Stimulated activated naive CD4-positive, alpha-beta T cell treated with Interleukin-2 at 50 U/mL for 16 hours (primary cell): ENCODE measurements at places on chromosomes 16 and 17.

GRCh38 chr17:54860617-54861470 is 39.8 kb upstream of the TOM1L1 start:
- DNase-seq, result no peak

DNA sequence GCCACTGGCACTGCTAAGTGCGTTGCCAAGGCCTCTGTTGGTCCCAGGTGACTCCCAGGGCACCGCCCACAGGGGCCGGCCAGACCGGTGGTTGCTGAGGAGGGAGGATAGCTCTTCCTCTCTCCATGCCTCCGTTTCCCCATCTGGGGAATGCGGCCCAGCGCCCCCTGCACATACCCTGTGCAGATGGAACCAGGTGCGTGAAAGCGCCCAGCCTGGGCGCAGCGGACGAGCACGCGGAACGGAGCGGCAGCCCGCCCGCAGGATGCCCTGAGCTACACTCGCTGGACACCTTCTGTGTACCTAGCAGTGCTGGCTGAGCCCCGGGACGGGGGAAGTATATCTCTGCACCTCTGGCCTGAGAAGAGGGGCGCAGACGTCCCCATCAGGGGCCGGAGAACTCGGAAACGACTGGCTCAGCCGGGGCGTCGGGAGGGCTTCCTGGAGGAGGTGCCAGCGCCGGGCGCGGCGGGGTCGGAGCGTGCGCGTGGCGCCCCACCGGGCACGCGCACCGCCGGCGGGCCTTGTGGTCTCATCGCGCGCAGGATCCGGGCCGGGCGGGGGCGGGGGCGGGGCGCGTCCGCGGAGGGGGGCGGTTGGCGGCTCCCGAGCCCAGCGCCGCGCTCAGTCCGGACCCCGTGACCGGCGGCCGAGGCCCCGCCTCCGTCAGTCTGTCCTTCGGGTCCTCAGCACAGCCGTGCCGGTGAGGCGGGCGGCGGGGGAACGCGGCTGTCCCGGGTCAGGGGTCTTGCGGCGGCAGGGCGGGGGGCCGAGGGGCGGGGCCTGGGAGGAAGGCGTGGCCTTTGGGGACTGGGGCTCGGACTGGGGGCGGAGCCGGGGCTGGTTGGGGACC is at the start of the genes CCDC78 and HAGHL:
CCDC78 (minus strand) TSS at position 6 of the 853 bp plus-strand sequence. CDS start 76 bp downstream, outside the sequence.
HAGHL (plus strand) TSS at position 669 of the 853 bp plus-strand sequence. CDS start 404 bp downstream, outside the sequence.
- DNase-seq, result peak; percentile 50

DNA sequence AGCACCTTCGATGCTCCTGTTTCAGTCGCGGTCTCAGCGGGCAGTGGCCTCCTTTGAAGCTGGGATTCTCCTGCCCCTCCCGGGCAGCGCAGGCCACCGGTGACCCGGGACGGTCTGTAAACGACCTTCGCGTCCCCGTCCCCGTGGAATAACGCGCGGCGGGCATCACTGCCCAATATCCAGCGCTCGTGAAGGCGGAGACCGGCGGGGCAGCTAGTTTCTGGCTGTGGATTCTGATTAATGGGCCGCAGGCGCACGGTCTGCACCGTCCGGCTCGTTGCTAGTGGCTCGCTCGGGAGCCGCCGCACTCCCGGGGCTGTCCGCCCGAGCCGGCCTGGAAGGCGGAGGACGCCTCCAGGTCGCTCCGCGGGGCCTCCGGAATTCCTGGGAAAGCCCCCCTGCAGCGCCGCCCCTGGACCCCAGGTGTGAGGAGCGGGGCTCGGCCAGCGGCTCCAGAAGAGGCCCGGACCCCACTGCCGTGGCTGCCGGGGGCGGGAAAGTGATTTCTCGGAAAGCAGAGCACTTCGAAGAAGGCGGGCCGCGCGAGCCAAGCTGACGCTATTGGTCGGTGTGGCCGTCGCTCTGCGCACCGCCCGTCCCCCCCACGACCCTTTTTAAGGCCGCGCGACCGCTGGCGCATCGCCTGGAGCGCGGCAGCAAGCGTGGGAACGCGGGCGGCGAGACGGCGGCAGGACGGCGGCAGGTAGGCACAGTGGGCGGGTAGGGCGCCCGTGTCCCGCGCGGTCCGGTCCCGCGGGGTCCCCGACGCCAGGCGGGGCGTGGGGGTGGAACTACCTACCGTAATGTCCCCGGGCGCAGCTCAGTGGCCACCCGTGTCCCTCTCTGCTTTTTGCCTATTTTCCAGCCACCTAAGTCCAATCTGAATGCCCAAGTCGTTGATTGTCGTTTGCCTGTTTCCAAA is at the start of gene IRF8:
IRF8 (plus strand) TSS at position 642 of the 922 bp plus-strand sequence. CDS start 3,854 bp downstream, outside the sequence.
- peak; percentile 62 for DNase-seq

- no peak for DNase-seq
Observed at GRCh38 chr17:61322325-61323002, 77.2 kb upstream of the TBX2 start.

DNA sequence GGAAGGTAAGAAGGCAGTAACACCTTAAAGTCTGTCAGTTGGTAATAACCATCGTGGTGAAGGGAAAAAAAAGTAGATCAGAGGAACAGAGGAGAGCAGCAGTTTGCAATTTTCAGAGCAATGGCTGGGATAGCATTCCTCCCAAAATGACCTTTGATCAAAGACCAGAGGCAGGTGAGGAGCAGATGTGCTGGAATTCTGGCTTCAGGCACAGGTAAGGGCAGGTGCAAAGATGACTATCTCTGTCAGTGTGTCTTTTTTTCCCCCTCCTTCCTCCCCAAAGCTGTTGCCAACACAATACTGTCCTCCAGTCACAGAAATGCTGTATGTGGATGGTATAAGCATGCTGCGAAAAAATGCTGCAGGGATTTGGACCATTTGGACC is 166.7 kb downstream of the XYLT1 start:
- no peak for DNase-seq

- no peak for DNase-seq
Observed at GRCh38 chr17:80331820-80332219, 71.2 kb downstream of the RNF213 start.

- DNase-seq, result no peak
Observed at GRCh38 chr17:19579867-19580565, 46.4 kb downstream of the SLC47A1 start.

DNA sequence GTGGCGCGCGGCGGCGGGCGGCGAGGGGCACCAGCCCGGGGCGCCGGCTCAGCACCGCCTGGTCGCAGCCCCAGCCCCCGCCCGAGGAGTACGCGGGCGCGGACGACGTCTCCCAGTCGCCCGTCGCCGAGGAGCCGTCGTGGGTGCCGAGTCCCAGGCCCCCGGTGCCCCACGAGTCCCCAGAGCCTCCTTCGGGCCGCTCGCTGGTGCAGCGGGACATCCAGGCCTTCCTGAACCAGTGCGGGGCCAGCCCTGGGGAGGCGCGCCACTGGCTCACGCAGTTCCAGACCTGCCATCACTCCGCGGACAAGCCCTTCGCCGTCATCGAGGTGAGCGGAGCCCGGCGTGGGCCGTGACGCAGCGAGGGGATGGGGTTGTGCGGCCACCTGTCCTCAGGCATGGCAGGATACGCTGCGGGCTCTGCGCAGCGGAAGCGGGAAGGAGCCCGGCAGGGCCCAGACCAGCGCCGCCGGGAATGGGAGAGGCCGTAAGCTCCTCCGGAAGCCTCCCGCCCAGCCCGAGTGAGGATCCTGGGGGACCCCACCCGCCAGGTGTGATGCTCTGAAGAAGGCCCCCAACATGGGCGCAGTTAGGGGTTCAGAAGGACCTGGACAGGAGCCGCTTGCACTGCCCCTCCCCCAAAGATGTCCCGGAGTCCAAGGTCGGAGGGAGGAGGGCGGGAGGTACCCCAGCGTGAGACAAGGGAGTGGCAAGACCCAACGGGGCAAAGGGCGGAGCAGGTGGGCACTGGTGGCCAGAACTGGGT is 522 bp downstream of the NAGS start:
- peak; percentile 2 for DNase-seq

DNA sequence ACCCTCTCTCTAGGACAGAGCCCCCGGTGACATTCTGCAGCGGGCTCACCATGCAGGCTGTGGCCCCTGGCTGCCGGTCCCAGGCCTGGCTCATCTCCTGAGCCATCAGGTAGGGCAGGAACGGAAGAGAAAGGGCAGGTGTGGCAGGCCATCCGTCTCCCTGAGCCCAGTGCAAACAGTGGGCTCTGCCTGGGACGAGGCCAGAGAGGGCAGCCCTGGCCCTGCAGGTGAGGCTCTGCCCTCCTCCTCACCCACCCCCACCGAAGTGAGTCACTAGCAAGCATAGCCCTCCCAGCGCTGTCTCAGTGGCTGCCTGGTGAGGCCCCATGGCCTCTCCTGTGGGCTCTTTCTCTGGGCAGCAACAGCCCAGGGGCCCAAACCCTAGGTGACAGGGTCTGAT is 14.5 kb downstream of the OTOP3 start:
- DNase-seq, result no peak

DNA sequence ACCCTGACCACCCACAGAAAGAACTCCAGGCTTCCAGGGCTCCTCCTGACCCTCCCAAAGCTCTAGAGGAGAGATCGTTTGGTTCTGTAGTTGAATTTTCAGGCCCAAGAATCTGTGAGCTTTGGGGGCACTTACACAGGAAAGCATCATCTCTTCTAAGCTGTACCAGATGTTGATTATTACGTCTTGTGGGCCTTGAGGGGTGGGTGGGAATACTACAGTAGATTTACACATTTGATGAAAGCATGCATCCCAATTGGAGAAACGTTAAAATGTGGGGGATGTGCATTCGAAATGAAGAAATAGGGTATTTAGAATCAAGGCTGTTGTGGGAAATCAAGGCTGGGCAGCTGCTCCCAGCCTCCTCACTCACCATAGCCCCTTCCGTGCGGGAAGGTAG is 61.9 kb downstream of the MGAT5B start:
- DNase-seq, result no peak

DNA sequence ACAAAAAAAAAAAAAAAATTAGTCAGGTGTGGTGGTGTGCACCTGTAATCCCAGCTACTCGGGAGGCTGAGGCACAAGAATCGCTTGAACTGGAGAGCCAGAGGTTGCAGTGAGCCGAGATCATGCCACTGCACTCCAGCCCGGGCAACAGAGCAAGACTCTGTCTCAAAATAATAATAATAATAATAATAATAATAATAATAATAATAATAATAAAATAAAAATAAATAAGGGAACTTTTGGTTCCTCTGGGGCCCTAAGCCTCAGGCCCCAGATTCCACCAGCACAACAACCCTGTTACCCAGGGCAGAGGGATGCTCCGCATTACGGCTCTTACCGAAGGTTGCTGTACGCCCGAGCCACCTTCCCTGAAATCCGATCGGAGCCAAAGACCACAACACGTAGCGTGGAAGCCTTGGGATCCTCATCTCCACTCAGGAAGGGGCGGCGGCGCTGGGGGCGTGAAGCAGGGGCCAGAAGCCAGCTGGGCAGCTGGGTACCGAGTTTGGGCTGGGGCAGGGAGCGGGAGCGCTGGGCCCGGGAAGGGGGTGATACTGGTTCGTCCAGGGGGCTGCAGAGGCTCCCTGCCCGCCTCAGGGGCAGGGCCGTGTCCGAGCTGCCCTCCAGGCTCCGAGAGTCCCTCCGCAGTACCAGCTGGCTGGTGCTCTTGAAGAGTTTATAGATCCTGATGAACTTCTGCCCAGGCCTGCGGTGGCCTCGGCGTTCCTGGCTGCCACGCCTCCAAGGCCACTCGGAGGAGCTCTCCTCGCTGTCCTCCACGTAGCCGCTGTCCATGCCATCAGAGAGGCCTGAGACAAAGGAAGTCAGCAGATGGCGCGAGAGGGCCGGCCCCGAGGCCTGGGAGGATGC is 20.6 kb upstream of the PIK3R6 start:
- no peak for DNase-seq

GRCh38 chr17:52233632-52234031 is 75.1 kb upstream of the CA10 start:
- DNase-seq, result no peak

DNA sequence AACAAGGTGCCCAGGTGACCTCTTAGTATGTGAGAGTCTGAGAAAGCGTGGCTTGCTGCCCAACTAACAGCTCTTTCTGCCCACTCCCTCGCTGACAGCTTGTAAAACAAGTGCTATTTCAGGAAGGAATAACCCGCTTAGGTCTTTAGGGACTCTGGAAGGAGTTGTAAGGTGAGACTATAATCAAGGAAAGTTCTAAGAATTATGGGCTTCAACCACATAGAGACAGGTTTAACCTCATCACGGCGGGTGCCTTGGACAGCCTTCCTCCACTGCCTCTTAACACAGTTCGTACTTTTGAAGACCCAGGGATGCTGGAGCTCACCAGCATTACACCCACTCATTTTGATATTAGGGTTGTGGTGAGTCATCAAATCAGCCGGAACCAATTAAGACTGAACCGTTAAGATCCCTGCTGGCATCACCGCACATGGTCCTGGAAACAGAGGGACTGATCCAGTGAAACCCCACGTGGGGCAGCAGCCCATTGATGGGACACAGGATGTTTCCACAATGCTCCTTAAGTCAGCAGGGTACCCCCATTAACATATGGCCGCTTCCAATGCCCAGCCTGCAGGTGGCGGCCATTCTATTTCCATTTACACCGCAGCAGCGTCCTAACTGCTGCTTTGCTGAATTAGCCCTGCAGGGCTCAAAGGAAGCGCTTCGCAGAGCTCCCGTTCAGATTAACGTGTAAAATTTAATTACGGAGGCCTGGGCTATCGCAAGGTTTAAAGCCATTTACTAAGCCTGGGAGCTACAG is 176.6 kb upstream of the SDK2 start:
- DNase-seq, result no peak

- DNase-seq, result no peak
Observed at GRCh38 chr17:70366386-70366785, 197.1 kb downstream of the KCNJ2 start.

DNA sequence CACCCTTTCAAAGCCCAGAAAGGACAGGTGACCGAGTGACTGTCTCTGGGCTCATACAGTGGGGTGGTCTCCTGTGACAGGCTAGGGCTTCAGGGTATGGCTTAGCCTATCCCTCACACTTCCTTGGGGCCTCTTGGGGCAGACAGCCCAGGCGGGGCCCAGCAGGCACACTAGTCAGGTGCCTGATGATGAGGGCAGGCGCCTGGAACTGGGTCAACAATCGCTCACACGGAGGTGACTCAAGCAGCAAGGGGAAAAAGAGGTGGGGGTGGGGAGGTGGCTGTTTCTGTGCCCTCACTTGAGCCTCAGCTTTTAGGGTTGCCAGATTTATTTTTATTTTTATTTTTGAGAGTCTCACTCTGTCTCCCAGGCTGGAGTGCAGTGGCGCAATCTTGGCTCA is 6.4 kb upstream of the GRN start:
- no peak for DNase-seq

- peak; percentile 37 for DNase-seq
Observed at GRCh38 chr17:17613708-17614114, 22.2 kb upstream of the PEMT start.

GRCh38 chr16:20385844-20386832 is 18.4 kb downstream of the PDILT start:
- DNase-seq, result peak; percentile 13

DNA sequence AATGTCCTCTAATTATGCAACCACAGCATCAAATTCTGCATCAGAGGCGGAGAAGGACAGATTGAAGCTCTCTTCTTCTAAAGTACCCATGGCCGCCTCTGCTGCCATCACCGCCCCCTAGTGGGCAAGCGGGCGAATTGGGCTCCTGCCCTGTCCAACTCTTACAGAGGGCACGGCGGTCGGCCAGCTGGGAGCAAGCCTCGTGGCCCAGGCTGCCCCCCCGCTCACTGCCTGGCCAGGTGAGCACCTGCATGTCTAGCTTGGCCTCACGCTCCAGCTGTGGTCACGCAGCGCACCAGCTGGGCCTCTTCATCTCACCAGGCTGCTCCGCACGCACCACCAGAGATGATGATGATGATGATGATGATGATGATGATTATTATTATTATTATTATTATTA is 146.1 kb upstream of the TOM1L1 start:
- DNase-seq, result no peak

- no peak for DNase-seq
Observed at GRCh38 chr16:49486400-49486799, 112.8 kb downstream of the C16orf78 start.

GRCh38 chr17:59842901-59843652 is 49.7 kb downstream of the TUBD1 start:
- DNase-seq, result peak; percentile 66
